Fibroblast of skin of back (primary cell): ENCODE measurements at places on chromosomes 2 and 18.

DNA sequence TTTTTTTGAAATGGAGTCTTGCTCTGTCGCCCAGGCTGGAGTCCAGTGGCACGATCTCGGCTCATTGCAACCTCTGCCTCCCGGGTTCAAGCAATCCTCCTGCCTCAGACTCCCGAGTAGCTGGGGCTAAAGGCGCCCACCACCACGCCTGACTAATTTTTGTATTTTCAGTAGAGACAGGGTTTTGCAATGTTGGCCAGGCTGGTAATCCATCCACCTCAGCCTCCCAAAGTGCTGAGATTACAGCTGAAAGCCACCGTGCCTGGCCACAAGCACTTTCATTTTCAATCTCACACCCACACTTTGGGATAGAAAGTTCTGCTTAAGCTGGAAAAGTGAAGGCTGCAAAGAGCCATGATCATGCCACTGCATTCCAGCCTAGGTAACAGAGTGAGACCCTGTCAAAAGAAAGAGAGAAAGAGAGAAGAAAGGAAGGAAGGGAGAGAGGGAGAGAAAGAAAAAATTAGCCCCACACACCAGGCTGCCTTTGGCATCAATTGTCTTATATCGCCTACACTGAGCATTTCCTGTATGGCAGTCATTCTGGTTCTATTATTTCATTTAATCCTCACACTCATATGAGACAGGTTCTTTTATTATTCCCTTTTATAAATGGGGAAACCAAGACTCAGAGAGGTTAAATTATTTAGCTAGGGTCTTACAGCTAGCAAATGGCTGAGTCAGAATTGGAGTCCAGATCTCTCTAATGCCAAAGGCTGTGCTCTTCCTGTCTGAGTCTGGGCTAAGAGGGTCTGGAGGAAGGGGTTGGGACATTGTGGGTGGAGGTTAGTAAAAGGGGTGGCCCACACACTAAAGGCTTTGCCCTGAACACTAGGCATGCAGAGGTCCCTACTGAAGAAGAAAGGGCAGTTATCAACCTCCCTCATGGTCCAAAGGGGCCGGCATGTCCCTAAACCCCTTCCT is 37.9 kb upstream of the PKDCC start:
- DNase-seq: no peak

GRCh38 chr2:136130511-136130910 is 12.6 kb upstream of the CXCR4 start:
- no peak for DNase-seq

GRCh38 chr2:17171446-17172049 is 346.7 kb downstream of the RAD51AP2 start:
- peak; percentile 42 for DNase-seq

DNA sequence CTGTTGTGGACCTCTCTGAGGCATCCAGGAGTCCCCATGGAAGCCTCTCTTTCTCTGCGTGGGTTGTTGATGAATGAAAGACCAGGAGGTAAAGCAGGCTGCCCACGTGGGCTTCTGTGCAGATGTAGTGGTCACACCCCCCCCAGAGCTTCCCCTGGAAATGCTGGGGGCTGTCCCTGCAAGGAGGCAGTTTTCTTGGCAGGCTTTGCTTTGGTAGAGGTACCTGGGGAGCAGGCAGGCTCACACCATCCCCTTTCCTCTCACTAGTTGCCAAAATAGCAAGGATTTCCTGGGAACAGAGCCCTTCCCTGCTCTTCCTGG is 97.6 kb upstream of the MAP3K20 start:
- no peak for DNase-seq

- DNase-seq: no peak
Observed at GRCh38 chr2:144331674-144332355, 188.1 kb downstream of the ZEB2 start.

- DNase-seq: peak; percentile 54
Observed at GRCh38 chr2:9235147-9236044, 28.8 kb downstream of the ASAP2 start.

- DNase-seq: no peak
Observed at GRCh38 chr18:76432274-76432755, 62.7 kb downstream of the ZNF516 start.

DNA sequence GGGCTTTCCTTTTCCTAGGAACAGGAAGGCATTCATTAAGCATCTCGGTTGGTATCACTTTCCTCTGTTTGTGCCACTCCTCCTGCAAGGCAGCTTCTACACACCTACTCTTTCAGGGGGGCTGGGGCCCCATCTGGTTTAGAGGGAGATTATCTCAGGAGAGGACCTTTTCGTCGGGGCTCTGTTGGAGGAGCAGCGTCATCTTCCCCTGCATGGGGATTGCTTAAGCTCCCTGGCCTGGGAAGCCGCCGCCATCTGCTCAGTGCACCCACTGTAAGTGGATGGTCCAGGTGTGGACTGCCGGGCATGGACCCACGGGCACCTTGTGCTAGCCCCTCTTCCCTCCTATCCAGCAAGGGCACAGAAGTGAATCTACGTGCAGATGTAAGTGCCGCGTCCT is 355.3 kb upstream of the SMIM21 start:
- DNase-seq: no peak

- no peak for DNase-seq
Observed at GRCh38 chr2:586641-587076, 90.5 kb downstream of the TMEM18 start.

DNA sequence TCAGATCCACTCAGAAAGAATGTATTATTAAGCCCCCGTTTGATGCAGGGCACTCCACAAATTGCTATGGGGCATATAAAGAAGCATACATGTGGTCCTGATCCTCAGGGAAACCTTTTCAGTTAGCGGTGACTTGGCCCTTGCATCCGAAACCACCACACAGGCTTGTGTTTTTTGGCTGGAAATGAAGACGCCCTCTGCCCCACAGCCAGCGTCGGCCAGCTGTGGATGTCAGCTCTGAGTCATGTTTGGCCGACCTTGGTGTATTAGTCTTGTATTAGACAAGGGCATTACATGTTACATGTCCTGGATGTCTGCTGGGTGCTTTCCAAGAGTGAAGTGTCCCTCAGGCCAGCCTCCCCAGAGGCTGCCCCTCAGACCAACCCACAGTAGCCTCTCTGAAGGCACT is 107.6 kb upstream of the MAP3K20 start:
- peak; percentile 64 for DNase-seq

DNA sequence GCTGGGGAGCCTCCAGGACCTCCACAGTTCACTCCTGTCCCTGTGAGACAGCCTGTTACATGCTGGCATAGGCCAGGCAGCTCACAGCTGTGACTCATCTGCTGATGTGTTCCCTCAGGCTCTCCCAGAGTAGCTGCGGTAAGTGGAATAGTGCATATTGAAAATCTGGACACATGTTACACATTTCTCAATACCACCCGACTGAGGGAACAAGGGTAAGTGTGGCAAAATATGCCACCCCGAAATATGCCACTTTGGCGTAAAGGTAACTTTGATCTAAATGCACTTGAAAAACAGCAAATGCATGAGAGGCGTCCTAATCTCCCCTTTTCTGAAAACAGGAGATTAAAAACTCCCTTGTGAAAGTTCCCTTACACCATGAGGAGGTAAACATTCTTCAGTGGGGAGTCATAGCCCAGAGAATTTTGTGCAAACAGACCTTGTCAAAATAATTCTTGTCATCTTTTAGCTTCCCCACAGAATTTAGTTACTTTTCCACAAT is 557.9 kb downstream of the CCDC85A start:
- peak; percentile 96 for DNase-seq

DNA sequence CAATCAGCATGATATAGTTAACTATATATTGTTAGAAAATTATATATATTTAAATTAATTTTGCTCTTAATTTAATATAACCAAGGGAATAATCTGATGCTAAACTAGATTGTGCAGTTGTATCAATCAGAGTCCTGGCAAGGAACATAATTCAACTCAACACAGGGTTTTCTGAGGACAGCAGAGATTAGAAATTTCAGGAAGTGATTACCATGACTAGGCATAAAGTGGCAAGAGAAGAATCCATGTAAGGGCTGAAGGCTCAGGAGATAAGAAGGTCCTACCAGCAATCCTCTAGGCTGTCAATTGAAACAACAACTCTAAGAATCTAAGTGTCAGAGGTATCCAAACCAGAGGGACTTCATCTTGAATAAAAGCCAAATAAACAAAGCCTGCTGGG is 807.8 kb downstream of the DSC3 start:
- no peak for DNase-seq

GRCh38 chr2:12826781-12827180 is 110.0 kb downstream of the TRIB2 start:
- DNase-seq: no peak

DNA sequence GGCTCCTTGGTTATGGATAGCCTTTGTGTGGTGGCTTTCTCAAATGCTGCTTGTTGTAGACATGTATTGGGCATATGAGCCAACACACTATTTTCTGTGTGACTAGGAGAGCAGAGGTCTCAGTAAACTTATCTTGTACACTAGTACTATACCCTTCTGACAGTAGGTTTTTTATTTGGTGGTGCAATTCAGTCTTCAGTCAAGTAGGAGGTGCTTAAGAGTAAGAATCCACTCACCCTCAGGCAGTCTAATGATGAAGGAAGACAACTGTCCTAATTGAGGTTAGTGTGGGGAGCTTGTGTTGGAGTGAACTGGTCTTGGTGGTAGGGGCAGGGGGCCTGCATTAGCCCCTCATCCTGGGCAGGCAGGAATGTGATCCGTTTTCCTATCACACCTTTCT is 164.0 kb downstream of the SLC4A10 start:
- no peak for DNase-seq

GRCh38 chr18:24459772-24460171 is 665 bp upstream of the HRH4 start:
- no peak for DNase-seq

GRCh38 chr2:195606179-195606578 is 50.8 kb upstream of the SLC39A10 start:
- no peak for DNase-seq

GRCh38 chr2:88667219-88667618 is 24.3 kb upstream of the RPIA start:
- DNase-seq: no peak

- DNase-seq: no peak
Observed at GRCh38 chr2:108820482-108820881, 33.9 kb downstream of the CCDC138 start.

DNA sequence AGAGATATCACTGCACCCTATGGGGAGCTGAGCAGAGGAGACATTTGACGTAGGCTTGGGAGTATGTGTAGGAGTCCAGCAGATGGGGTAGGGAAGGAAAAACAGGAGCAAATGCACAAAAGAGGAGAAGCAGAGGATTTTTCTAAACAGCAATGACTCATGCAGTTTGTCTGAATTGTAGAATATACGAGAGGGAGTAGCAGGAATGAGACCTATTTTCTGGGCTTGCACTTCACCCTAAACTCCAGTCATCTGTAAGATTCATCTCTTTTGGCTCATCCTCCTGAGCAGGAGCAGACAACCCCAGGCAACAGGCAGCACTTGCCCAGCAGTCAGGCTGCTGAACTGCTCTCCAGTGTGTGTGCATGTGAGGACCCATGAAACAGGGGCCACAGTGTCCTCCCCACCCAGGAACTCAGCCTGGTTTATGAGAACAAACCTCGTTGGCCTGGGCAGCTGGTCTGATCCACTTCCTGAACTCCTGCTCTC is 100.2 kb upstream of the CDC42EP3 start:
- DNase-seq: peak; percentile 89

GRCh38 chr18:60111525-60111924 is 211.7 kb downstream of the PMAIP1 start:
- DNase-seq: no peak

- no peak for DNase-seq
Observed at GRCh38 chr2:69774984-69775982, 33.3 kb downstream of the ANXA4 start.

GRCh38 chr2:232276084-232276732 is 102.3 kb upstream of the ALPP start:
- no peak for DNase-seq

DNA sequence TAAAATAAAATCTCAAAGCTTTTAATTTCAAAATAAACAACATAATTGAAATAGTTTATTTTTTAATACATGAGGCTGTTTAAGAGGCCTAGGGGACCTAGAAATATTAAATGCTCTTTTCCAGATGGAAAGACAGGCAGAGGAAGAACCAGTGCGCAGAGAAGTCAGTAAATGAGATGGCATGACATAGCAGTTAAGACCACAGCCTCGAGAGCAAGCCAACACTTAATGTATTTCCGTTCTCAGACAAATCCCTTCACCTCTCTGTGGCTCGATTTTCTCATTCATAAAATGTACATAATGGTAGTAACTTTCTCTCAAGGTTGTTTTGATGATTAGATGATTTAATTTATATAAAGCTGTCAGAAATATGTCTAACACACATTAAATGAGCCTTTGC is 405.1 kb upstream of the CWC22 start:
- DNase-seq: no peak

- DNase-seq: no peak
Observed at GRCh38 chr2:30736461-30737325, 70.6 kb downstream of the CAPN13 start.

- DNase-seq: no peak
Observed at GRCh38 chr2:20725782-20726181, 58.8 kb downstream of the GDF7 start.

- no peak for DNase-seq
Observed at GRCh38 chr2:36002941-36003340, 352.6 kb upstream of the CRIM1 start.

GRCh38 chr2:241949736-241950412 is 80.3 kb downstream of the RTP5 start:
- DNase-seq: no peak

DNA sequence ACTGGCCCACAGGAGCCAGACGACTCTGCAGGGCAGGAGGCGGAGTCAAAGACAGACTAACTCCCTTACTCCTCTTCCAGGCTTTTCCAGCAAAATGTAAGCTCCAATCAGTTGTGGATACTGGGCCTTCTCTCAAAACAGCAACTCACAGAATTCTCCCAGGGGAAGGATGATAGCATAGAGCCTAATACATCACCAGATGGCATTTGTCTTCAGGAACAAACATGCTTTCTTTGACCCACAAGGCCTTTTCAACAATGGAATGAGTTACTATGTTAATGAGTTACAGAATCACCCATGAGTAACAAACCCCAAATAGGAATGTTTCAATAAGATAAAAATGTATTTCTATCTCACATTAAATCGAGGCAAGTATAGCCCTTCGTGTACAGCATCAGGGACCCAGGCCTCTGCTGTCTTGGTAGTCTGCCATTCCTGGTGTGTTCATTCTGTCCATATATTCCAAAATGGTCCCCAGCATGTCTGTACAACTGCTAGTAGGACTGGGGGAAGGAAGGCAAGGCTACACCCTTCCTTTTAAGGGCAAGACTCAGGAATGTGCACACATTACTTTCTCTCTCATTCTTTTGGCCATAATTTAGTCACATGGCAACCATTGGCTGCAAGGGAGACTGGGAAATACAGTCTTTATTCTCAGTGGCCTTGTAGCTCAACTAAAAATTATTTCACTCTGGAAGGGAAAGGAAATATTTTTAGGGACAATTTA is 76.4 kb downstream of the BOD1L2 start:
- DNase-seq: peak; percentile 11

DNA sequence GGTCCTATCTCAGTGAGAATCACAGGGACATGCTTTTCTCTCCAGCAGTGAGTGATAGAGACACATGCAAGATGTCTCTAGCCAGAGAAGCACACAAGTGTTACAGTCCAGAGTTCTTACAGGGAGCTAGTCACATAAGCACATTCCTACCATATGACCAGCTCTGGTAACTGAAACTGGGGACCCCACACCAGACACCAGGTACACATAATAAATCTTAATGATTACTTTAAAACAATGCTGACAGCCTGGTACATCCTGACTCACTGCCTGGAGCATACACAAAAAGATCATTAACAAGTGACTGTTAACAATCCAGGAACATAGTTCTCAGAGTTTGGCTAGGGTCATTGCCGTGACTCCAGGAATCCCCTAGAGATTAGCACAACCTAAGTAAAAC is 53.6 kb downstream of the GALNT1 start:
- peak; percentile 33 for DNase-seq
